ENCODE measurements at places on chromosomes 11 and 22.
A peak's percentile ranks its signal among the peaks of the same experiment; 100 is the strongest.

DNA sequence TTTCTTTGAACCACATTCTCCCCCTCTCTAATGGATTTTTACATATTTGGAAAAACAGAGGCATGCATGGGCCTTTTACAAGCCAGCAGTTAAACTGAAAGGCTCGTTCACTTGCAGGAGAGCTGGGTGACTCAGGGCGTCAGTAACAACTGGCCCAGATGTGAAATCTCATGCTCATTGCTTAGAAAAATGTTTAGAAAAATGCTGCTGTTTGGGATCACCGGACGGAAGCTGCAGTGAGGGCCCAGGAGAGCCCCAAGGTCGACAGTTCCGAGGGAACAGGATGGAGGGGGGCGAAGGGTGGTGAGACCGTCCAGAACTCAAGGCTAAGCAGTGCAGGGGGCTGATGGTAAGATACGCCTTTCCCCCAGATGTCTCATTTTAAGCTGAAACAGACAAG is 41.7 kb upstream of the SMTN start:
- DNase-seq, result no peak

DNA sequence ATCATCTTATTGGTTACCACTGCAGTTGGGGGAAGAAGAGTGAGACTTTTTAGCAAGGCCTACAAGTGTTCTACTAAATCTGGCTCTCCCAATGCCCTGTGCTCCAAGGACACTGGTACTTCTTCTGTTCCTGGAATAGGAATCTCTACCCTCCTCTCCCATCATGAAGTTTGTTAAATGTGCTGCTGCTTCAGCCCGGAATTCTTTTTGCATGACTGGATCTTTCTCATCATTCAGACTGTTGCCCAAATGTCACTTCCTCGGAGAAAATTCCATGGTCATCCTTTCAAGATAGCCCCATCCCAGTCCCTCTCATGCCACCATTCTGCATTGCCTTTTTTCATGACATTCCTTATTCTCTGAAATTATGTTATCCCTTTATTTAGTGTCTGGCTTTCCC is 400.8 kb downstream of the SOX6 start:
- DNase-seq, result no peak

DNA sequence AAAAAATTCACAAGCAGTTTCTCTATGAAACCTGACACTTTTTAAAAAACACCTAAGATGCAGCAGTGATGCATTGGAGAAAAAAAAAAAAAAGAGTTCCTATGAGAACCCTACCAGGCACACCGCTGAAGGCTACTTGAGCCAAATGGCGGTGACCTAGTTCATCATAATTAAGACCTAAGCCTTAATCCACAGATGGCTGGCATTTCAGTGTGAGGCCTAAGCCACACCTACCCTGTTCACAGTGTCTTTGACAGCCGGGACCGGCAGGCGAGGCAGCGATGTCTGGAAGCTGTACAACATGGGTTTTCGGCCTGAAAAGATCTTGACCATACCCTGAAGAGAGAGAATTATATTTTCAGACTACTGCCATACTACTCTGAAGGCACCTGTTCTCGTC is 38.0 kb downstream of the CPT1A start:
- DNase-seq, result no peak

DNA sequence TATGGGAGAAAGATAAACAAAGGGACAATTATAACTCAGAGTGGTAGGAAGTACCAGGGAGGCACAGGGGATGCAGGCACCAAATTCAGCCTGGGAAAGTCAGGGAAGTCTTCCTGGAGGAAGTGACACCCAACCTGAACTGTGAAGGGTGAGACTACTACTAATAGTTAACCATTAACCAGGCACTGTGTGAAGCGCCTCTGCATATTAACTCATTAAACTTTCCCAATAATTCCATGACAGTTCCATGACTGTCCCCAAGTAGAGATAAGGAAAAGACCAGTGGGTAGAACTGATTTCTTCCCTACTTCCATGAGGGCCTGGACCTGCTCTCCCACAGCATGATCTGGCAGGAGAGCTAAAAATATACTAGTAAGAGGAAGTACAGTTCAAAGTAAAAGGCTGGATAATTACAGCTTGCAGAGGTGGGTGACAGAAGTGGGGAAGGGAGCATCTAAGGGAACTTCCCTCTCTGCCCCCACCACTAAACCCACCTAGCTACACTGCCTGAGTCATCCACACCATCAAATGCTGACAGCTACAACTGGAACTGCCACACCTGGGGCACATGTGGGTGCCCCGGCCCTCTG is 4.7 kb upstream of the AP1B1 start:
- DNase-seq, result no peak

GRCh38 chr22:24380220-24380904 is 47.0 kb upstream of the ADORA2A start:
- DNase-seq, result no peak

GRCh38 chr22:49996518-49997250 is 15.9 kb downstream of the IL17REL start:
- no peak for DNase-seq

DNA sequence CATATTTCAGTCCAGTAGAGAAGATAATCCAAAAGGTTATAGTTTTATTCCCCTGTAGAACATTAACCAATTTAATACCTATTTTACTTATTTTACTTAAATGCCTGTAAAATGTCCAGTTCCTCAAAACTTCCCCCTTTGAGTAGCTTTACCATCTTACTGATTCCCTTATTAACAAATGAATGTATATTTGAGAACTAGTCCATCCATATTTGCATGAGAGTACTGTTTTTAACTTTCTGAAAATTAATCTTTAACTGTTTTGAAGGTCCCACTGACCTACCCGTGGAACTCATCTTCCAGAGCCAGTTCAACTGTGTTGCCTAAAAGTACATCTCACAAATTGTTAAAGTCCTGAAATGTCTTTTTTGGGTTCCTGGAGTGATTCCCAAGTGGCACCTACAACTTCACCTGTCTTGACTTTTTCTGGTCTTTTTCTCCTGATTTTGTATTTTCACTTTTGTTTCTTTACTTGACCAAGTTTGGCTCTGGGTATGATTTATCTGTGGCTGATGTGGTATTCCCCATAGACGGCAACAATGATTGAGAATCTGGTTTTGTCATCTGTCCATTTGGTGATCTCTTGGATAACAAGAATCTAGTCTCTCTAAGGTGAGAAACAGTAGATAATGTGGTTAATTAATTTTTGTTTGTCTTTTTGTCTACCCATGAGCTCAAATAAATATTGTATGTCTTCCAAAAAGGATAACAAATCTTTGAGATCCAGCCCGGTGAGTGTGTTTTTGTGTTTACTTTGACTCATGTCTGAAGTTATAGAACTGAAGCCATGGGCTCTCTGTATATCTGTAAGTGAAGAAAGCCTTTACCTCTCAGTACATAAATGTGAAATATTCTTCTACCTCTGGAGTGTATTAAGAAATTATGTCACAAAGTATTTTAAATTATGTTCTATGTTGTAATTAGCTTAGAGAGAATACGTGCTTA is 174.2 kb downstream of the ETS1 start:
- no peak for DNase-seq

- DNase-seq, result no peak
Measured at GRCh38 chr11:104873252-104873651, 25.0 kb downstream of the CASP12 start.

- peak; percentile 85 for DNase-seq
Measured at GRCh38 chr11:120807414-120808150, 216.3 kb upstream of the TBCEL start.

DNA sequence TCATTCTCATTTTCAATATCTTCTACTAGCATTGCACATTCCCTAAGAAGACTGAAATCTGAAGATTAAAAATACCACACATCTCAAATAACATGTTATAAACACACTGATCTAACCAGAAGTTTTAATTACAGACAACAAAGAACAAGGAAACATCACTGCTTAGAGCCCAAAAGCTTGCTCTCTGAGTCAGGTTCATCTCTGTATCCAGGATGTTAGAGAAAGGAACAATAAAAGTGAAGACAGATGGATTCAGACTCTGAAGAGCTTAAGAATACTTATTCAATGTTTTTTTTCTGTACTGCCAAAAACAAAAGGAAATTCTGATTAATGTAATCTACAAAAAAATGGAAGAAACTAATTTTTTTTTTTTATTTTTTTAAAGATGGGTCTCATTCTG is 16.5 kb downstream of the RDX start:
- DNase-seq, result no peak

DNA sequence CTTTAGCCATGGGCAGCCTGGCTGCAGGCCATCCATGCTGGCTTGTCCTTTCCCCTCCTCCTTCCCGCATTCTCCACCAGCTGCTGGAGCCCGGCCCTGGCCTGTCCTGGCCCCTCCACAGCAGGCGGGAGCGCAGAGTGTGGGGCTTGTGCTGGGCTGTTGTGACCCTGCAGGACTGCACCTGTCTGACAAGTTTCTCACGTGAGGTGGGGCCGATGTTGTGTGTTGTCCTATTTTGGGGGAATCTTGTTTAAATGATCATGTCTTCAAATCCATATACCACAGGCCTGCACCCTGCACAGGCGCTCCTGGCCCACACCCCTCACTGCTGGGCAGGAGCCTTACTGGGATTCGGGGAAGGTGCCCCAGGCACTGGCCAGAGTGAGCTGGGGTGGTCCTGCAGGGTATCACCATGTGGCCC is 30.4 kb downstream of the TBC1D22A start:
- DNase-seq, result no peak

- DNase-seq, result no peak
Measured at GRCh38 chr11:63641727-63642126, 27.5 kb upstream of the PLAAT3 start.

DNA sequence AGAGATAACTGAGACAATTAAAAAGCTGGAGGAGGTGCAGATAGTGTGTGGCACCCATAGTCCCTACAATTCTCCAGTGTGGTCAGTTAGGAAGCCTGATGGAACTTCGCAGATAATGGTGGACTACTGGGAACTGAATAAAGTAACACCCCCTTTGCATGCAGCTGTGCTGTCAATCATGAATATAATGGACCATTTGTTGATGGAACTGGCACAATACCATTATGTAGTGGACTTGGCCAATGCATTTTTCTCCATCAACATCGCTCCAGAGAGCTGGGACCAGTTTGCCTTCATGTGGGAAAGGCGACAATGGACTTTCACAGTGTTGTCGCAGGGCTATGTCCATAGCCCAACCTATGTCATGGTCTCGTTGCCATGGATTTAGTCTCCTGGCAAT is 324.2 kb downstream of the TMEM135 start:
- DNase-seq, result no peak

- no peak for DNase-seq
Measured at GRCh38 chr22:45720839-45721378, 49.3 kb downstream of the ATXN10 start.

DNA sequence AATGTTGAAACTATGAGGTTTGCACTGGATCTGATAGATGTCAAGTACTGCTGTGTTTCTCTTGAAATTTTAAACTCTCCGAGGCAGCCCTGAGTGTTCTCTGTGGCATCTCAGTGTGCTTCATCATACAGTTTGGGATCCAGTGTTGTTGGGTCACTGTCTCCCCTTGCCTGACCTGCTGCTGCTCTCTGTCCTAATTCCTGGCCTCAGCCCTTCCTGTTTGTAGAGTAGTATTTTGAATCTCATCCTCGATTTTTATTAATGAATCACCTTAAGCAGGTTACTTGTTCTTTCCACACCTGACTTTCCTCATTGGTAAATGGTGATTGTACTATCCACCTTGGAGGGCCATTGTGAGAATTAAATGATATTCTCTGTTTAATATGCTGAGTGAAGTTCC is 70.7 kb upstream of the PAX6 start:
- DNase-seq, result no peak

DNA sequence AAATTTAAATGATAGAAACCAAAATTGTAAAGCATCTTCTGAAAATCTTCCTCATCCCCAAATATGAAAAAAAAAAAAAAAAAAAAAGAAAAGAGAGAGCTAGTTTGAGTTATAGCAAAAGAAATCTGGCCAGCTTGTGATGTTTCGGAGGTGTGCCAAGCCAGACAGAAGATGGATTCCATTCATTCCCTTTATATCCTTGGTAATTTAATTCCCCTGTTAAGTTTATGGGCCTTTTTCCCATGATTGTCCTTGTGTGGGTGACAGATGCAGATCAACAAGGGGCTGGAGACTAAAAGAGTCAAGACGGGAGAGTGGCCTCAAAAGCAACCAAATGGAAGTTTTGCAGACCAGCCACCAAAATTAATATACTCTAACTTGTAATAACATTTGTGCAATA is 47.6 kb upstream of the PARVA start:
- no peak for DNase-seq

DNA sequence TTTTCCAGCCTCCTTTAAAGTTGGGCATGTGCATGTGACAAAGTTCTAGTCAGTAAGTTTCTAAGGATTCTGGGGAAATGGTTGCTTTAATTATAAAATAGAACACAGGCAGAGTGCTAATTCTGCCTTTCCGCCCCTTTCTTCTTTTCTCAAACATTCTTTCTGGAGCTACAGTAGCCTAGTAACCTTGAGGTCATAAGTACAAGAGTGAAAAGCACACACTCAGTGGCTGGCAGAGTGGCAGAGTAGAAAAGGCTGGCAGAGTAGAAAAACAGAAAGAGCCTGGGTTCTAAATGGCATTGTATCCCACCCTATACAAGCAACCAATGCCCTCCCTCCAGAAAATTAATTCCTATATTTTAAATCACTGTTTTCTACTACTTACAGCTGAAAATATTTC is 51.2 kb downstream of the PAK1 start:
- DNase-seq, result no peak

GRCh38 chr11:95483339-95483738 is 252.3 kb upstream of the SESN3 start:
- no peak for DNase-seq

GRCh38 chr22:32389685-32390084 is 22.4 kb downstream of the RTCB start:
- no peak for DNase-seq

DNA sequence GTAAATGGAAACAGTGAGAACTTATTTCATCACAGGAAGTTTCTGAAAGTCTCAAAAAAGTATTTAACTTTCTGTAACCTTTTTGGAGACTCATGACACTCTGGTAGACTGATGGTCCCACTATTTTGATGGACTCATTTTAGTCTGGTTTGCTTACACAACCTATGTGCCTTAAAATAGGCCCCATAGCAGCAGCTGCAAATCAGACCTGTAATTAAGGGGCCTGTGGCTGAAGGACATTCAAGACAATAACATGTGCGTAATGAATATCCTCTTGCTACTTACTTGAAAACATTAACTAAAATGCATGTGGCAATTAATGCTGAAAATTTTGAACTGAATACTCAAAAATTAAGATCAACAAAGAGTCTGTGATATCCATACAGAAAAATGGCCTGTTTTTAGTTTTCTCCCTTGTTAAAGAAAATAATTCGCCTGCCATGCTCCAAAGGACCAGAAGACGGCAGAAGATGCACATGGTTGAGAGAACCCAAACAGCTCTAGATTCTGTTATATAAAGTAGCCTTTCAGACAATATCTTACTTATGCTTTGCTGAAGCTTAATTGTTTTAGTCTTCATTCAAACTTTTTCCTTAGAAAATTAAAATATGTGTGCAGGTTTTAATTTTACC is 568.5 kb downstream of the KCNA4 start:
- no peak for DNase-seq
